ENCODE measurements at places on chromosomes 4 and X.
A peak's percentile ranks its signal among the peaks of the same experiment; 100 is the strongest.

DNA sequence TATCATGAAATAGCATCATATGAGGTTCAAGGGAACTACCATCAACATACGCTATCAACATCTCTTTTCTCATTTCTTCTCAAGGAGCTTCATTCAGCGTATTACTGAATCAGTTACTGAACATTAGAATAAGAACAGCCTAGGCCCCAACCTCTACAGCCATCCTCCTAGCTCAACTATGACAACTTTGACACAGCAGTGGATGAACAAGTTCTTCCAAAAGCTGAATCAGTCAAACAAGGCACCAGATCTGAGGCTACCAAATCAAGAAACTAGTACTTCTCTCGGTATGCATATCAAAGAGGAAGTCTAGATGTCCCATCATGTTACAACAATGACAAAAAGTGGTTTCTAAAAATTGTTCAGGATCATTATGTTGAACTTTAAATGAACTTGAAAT, 57.4 kb downstream of the GATB start:
- ATAC-seq: peak; percentile 9

- ATAC-seq: peak; percentile 11
These were observed 1.1 kb downstream of the AFF2 start for GRCh38 chrX:148501386-148502066.

DNA sequence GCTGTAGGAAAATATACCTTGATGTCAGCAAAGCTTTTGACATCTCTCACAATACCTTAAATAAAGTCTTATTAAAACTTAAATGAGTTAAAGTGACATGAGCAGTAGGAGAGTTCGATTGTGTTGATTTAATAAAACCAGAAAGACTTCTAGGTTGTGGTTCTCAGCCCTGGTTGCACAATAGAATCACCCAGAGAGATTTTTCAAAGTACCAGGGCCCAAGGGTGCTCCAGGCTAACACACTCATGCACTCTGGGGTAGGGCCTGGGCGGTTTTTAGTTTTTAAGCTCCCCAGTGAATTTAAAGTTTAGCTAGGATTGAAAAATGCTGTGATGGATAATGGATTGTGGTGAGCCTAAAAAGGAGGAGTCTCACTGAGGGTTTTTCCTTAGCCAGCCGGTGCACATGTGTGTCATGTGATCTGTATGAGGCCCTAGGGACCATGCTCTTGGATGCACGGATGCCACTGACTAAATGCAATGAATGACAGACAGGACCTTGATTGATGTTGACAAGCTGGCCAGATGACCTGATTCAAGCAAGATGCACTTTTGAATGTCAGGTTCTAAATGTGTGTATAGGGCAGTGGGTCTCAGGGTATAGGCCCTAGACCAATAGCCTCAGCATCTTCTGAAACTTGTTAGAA, 185.0 kb downstream of the PTTG2 start:
- no peak for ATAC-seq

- ATAC-seq: no peak
These were observed 57.5 kb upstream of the SORCS2 start for GRCh38 chr4:7134737-7135388.

DNA sequence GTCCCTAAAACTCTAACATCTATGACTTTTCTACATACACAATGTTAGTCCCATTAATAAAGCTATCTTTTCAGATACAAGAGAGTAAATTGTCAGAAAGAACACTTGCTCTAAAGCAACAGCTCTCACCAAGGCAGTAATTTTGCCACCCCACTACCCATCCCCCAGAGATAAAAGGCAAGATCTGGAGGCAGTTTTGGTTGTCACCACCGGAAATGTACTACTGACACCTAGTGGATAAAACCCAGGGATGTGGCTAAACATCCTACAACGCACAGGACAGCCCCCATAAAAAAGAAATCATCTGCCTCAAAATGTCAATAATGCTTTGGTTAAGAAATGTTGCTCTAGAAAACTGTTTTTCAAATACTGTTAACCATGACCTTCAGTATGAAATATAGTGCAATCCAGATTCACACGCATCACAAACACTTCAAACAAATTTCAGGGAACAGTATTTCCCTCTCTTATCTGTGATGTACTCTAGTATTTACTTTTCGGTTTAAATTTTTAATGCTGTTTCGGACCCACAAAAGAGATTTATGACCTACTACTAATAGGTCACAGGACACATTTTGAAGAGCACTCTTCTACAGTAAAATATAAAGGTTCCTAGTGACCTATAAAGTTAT, 5.1 kb downstream of the FBXL5 start:
- peak; percentile 60 for ATAC-seq

DNA sequence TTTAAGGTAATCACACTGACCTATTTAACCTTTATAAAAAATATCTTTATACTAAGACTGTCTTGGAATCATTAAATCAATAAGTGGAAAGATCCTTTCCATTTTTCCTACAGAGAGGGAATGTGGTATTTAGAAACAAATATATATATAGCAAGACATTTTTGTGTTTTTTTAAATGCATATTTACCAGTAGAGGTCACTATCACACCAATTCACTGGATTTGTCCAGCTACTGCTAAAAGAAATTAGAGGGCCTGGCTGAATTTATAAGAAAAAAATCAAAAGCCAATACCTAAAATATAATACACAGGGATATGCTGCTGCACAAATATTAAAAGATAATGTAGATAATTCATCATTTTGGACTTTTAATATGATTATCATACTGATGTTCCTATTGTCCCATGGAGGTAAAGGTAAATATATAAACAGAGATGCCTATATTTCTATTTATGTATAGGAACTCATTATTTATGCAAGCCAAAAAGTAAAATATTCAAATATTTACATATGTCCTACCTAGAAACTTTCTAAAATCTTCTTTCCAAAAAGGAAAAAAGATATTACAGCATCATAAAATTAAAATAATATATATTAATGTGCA, 69.5 kb downstream of the PDE5A start:
- ATAC-seq: no peak

- ATAC-seq: no peak
These were observed 2183.9 kb upstream of the TENM3 start for GRCh38 chr4:180059216-180059881.

DNA sequence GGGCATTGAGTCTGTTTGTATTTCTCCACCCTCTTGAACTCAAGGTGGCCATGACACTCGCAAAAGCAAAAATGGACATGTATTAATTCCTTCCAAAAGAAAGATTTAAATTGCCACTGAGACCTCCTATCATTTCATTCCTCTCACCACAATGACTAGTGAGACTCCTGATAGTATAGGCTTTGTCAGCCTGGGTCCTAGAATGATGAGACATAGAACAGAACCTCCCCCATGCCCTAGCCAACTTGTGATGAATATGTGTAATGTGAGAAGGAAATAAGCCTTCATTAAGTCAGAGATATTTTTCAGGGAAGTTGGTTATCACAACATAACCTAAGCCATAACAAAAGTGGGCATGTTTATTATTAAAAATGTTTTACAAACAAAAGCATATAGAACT, 62.5 kb downstream of the ASB9 start:
- peak; percentile 67 for ATAC-seq

DNA sequence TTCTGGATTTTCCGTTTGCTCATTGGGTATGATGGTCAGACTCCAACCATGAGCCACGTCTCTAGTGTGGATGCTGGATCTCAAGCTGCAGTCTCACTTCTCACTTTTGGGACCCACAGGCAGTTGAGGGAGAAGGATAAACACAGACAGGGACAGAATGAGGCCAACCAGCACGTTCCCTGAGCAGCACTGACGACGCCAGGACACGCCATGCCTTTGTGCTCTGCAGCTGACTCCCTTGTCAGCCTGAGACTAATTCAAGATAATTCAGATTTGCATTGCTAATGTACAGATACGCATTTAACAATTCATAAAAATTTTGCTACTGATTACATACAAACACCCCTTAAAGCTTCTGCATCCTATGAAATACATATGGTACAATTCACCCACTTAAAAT, 106.5 kb downstream of the FAM193A start:
- ATAC-seq: no peak

DNA sequence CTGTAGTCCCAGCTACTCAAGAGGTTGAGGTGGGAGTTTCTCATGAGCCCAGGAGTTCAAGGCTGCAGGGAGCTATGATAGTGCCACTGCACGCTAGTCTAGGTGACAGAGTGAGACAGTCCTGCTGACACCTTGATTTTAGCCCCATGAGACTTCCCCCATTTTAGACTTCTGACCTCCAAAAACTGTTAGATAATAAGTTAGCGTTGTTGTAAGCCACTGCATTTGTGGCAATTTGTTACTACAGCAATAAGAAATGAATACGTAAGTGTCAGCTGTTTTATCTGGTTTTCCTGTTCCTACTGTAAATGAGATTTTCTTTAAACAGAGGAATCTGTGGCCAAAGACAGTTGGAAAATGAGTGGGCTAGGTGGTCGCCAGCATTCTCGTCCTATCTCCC, 83.9 kb downstream of the ARHGAP10 start:
- no peak for ATAC-seq

GRCh38 chrX:55488593-55489313, 895 bp downstream of the USP51 start:
- peak; percentile 71 for ATAC-seq

GRCh38 chr4:31234494-31234893, 514.3 kb downstream of the PCDH7 start:
- peak; percentile 11 for ATAC-seq

DNA sequence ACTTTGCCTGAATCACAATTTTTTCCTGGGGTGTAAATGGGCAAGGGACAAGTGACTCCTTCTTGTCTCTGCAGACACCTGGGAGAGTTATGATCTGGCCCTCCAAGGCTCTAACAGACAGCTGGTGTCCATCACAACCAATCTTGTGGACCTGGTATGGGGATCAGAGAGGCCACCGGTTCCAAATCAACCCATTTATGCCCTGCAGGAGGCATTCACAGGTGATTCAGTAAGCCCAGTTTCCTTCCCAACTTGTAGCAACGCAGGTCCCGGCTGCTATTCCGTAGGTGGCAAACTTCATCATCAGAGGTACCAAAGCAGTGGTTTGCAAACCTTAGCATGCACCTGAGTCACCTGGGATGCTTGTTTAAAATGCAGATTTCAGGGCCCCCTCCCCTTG, 8.8 kb downstream of the XPNPEP2 start:
- no peak for ATAC-seq

DNA sequence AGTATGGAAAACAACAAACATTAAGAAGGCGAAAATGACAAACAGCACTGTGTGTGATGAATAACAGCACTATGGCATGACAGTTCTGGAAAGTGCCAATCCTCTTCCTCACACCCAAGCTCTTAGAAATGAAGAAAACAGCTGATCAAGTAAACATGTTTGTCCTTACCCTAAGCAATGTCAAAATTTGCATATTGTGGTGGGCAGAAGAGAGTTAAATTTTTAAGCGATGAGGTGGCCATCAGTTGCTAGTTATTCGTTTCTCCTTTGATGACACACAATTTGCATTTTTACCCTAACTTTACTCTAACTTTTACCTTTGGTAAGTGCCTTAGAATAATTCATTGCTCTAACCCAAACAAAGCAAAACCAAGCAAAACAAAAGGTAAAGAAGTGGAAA, 8.8 kb downstream of the PROM1 start:
- no peak for ATAC-seq

- no peak for ATAC-seq
These were observed 17.1 kb downstream of the NAT8L start for GRCh38 chr4:2075987-2076907.
